ENCODE measurements at places on chromosomes 5 and 9.

- DNase-seq: no peak
These were observed 12.3 kb upstream of the SPATA31D4 start for GRCh38 chr9:81915801-81916505.

DNA sequence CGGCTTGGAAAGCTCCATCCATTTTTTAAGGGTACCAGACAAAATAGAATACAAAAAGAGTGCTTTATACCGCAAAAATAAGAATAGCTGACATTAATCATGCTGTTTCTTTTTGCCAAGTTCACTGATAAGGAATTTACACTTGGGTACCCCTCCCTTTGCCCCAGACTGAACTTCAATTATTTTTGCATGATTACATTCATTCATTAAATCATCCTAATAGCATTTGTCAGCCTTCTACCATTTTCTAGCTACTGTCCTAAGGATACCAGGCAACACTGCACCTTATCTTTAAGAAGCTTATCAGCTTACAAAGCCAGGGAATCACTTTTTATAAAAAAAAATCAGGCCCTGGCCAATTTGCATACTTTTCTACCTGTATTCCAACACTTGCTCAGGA lies 48.4 kb downstream of the YIPF5 start:
- no peak for DNase-seq

DNA sequence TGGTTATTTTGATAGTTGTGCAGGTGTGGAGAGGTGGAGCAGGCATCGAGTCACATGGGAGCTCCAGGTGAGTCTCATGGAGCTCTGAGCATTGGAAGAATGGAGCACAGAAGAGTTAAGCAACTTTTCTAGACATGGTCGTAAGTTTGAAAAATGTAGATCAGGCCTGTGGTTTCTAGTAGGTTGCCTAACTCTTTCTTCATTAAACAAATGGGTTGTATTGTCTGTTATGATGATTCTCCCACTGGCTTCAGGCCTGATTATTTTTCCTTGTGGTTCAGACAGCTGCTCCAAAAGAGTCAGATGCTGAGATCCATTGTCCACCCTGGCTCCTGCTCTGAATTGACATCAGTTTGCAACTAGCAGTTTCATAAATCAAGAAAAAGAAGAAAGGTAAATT lies 80.3 kb upstream of the RPS23 start:
- no peak for DNase-seq

DNA sequence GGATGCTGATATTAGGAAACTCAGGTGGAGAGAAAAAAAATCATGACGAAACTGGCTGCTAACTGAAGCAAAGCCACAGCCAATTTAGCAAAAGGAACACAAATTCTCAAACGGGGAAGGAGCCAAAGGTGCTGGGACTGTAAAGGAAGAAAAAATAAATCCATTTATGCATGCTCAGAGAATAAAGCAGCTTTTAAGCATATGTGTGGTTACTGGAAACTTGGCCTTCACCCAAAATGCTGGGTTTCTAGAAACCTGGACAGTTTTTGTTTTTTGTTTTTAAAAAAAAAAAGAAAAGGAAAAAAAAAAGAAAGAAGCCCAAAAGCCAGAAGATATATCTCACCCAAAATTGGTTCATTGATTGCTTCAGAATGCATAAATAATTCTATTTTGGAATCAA lies 8.0 kb downstream of the WHRN start:
- no peak for DNase-seq

Measured in Peyer's patch (tissue), 4 donors.